ENCODE measurements at places on chromosomes 5 and 9.

GRCh38 chr5:67272453-67273130, 76.0 kb upstream of the CD180 start:
- no peak for DNase-seq

- DNase-seq = no peak
Measured at GRCh38 chr5:158809310-158809850, 290.3 kb downstream of the EBF1 start.

DNA sequence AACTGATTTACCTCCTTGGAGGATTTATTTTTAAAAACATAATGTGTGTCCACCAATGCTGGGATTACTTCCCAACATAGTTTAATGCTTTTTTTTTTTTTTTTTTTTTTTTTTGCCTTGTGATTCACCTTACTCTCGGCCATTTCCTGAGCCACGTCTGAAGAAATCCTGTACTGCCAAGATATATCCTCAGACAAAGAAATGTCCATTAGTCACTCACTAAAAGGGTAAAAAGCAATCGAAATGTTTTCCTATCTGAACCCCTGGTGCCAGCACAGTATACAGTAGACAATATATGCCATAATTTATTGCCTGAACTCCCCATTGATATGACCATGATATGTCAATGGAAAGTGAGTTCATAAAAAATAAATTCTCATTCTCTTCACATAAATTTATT, 344.1 kb downstream of the BNC2 start:
- DNase-seq = no peak

- DNase-seq = no peak
Measured at GRCh38 chr9:105637787-105638395, 24.4 kb upstream of the TAL2 start.

DNA sequence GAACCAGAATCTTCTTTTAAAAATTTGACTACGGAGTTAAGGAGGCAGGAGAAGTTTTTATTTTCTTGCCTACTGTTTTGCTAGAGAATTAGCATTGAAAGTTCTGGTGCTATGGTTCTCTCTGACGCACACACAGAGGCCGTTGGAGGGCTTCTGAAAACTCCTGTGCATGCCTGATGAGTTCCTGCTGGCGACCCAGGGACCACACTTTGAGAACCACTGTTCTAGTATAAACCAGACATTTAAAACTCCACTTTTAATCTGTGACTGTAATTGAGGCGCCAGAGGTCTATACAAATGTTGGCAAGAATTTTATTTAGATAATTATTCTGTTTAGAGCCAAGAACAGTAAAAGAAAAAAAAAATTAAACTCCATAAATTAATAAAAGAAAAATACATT, 99.5 kb upstream of the OTULINL start:
- no peak for DNase-seq

DNA sequence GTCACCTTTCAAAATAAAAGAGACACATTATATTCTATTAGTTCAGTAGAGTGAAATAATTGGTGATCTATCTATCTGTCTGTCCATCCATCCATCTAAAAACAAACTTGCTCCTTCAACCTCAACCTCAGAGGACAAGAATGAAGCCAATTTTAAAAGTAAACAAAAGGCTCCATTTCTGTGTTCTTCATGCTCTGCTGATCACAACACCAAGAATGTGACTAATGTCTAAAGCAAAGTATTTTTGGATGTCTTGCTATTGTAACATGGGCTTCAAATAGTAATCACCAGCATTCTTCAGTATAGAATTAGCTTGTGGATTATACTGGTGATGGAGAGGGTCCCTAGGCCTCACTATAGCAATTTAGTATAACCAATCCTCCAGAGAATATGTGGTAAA, 1304.4 kb downstream of the MAT2B start:
- DNase-seq = no peak

DNA sequence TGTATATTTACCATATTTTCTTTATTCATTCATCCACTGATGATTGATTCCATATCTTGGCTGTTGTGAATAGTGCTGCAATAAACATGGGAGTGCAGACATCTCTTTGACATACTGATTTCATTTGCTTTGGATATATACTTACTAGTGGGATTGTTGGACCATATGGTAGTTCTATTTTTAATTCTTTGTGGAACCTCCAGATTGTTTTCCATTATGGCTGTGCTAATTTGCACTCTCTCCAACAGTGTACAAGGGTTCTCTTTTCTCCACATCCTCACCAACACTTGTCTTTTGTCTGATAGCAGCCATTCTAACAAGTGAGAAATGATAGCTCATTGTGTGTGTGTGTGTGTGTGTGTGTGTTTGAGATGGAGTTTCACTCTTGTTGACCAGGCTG, 86.7 kb downstream of the DAPK1 start:
- DNase-seq = no peak

- DNase-seq = no peak
Measured at GRCh38 chr9:81902196-81902595, 26.0 kb upstream of the SPATA31D4 start.

- no peak for DNase-seq
Measured at GRCh38 chr9:127926906-127927200, 3.7 kb downstream of the PIP5KL1 start.

- peak; percentile 52 for DNase-seq
Measured at GRCh38 chr5:6359555-6360322, 18.6 kb downstream of the MED10 start.

- DNase-seq = no peak
Measured at GRCh38 chr5:8843771-8844170, 702.1 kb downstream of the SEMA5A start.

GRCh38 chr9:6788162-6789016, 30.6 kb downstream of the KDM4C start:
- no peak for DNase-seq

DNA sequence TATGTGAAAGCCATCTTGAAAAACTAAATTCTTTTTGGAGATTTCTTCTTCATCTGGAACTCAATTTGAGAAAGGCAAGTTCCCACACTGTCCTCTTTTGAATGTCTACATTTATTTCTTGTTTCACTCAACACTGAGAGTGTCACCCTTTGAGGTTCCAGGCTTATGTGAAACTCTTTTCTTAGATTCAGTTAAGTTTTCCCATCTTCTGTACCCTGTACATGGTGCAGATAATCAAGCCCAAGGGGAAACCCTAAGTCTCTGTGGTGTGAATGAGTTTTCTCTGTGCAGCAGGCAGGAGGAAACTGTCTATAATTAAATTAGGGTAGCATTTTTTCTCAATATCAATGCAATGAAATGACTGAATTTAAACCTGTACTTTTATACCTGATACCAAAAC, 72.3 kb upstream of the PRLR start:
- no peak for DNase-seq

GRCh38 chr9:127878652-127879390, 1.3 kb upstream of the AK1 start:
- DNase-seq = no peak

GRCh38 chr5:86837610-86838009, 219.9 kb downstream of the COX7C start:
- DNase-seq = no peak

GRCh38 chr5:123809594-123810221, 297.7 kb downstream of the CSNK1G3 start:
- DNase-seq = no peak

DNA sequence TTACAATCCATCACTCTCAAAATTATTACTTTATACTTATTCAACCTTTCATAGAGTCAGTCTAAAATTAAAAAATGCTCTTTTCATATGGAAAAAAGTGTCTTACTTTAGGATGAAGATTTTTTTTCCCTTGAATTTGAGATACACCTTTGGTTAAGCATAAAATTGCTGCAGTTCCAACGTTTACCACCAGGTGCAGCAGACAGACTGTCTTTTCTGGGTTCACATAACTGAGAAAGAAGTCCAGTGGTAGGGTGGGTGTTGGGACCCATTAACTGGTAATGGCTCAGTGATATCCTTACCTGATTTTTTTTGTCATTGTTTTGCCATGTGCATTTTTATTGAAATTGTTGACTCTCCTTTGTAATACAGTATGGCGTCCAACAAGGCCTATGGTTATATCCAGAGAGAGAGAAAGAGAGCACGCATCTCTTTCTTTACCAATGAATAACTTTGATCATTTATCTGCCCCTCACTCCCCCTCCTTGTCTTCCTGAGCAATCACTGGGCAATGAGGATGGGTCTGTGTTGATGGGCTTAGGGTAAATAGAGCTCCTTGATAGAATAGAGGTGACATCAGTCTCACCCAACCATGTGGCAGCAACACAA, 98.4 kb downstream of the FBXL7 start:
- no peak for DNase-seq

GRCh38 chr5:92504346-92504745, 1076.7 kb downstream of the NR2F1-AS1 start:
- DNase-seq = no peak

GRCh38 chr5:75639535-75640311, 28.5 kb downstream of the ANKDD1B start:
- DNase-seq = no peak

- DNase-seq = no peak
Measured at GRCh38 chr5:54990841-54991258, 5.5 kb upstream of the ESM1 start.

- no peak for DNase-seq
Measured at GRCh38 chr5:168978015-168978414, 322.9 kb downstream of the SLIT3 start.

GRCh38 chr5:51376509-51376908, 6.7 kb upstream of the ISL1 start:
- no peak for DNase-seq

DNA sequence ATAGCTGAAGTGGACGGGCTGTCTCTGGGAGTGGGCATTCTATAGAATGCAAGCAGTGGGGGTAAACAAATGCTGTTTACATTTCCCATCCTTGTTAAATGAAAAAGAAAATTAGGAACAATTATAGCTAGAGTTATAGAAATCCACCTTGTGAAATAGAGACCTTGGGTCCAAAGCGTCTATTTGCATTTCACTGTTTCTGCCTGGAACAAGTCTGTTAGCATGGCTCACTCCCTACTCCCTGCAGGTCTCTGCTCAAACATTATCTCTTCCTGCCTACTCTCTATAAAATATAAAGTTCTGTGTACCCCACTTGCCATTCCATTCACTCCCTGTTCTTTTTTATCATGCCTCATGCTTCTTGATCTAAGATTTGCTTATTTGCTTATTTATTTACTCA, 975.7 kb upstream of the WWC1 start:
- no peak for DNase-seq

- DNase-seq = no peak
Measured at GRCh38 chr9:109779711-109780452, at the start of gene PALM2AKAP2. Gene PALM2AKAP2, plus strand, starts transcription at chr9:109780198. Its CDS starts 291 bp downstream, at chr9:109780489.

- DNase-seq = no peak
Measured at GRCh38 chr9:102631559-102631958, 363.6 kb upstream of the CYLC2 start.

GRCh38 chr5:160293901-160294561, 18.3 kb downstream of the CCNJL start:
- DNase-seq = no peak

DNA sequence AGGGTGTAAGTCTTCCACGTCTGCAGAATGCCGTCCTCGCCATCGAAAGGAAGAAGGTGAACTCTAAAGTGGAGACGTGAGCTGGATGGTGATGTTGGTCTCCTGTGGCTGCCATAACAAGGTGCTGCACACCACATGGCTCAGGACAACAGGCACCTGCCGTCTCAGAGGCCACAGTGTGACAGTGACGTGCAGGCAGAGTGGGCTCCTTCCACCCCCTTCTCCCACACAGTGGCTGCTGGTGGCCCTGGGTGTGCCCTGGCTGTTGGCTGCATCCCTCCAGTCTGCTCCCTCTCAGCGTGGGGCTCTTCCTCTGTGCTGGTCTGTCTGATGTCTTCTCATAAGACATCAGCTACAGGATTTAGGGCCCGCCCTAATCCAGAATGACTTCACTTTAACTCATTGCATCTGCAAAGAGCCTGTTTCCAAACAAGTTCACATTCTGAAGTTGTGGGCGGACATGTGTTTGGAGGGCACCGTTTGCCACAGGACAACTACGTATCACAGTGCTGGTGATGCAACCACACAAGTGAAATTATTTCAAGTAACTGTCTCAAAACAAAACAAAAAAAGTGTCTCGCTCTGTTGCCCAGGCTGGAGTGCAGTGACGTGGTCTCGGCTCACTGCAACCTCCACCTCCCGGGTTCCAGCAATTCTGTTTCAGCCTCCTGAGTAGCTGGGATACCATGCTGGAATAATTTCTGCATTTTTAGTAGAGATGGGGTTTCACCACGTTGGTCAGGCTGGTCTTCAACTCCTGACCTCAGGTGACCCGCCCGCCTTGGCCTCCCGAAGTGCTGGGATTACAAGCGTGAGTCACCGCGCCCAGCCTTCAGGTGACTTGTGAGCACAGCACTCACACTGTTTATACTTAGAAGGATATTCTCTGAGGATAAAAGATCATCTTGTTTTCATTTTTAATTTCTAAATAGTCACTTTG, 31.2 kb upstream of the CLPTM1L start:
- DNase-seq = no peak

- no peak for DNase-seq
Measured at GRCh38 chr9:123689701-123690428, 240.1 kb downstream of the DENND1A start.

DNA sequence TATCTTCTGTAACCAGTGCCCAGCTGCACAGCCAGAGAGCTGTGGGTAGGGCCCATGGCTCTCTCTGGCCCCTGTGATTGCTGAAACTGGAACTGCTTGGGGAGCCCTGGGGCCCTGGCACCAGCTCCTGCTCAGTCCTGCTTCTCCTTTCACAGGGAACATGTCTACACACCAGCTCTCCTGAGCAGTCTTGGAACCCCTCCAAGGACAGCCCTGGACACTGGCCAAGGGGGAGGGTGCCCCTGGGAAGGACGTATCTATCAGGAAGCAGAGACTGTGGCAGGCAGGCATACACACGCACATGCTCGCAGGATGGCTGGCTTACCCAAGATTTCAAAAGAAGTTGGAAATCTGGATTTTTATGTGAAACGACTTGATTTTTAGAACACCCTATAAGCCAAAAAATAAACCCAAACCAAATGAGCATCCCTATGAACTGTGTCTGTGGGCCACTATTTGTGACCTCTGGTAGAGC, 8.8 kb upstream of the TRAF1 start:
- no peak for DNase-seq

DNA sequence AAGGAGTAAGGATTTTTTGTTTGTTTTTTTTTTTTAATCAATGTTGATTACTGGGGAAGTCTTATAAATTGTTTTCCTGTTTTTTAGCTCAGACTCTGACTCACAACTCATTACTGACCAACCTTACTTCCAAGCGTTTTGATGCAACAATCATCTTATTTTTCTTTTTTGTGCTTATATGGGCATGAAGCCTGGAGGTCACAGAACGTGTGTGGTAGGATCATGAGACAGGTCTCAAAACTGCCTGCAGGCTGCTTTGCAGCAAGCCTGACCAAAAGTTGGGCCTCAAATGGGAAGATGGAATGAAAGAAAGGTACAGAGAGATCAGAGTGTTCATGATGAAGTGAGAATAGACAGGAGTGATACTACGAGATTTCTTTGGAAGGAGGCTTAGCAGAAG, 38.5 kb downstream of the SNCAIP start:
- no peak for DNase-seq

- DNase-seq = no peak
Measured at GRCh38 chr5:170781946-170782345, 1.6 kb upstream of the GABRP start.

GRCh38 chr9:123356851-123357742, 1.1 kb downstream of the CRB2 start:
- no peak for DNase-seq
